AG09319 (cell line): ENCODE measurements at places on chromosomes 13 and 19.

- no peak for DNase-seq
Observed at GRCh38 chr13:46797501-46798237, 708 bp upstream of the ESD start.

DNA sequence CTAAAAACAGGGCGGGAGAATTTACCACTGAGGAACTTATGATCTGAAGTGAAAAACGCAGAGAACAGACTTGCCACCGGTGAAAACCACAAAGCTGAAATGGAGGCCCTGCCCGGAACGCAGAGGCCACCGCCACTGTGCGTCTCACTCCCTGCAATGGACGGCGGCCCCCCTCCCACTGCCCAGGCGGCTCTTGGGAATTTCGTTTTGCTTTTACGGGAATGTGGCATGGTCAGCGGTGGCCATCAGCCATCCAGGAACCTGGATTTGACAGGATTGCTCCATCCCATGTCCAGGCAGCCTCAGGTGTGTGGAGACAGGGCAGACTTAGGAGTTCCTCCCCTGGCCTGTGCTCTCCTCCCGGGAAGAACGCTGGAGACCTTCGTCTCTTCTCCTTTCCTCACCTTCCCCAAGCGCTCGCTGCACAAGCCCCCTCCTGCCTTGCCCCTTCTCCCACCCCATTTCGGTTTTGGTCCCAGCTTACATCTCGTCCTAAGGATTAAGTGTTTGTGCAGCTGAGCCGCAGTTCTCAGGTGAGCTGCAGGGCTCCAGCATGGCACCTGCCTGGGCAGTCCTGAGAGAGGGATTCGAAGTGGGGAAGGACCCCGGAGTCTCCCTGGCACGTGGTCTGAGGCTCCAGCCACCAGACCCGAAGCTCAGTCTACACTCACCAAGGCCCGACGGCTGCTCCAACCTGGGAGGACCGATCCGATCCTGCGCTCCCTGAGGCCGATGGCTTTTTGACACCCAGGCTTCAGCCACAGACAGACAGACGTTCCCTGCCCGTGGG lies 49.9 kb downstream of the MCF2L start:
- DNase-seq, result no peak

- no peak for DNase-seq
Observed at GRCh38 chr13:76014406-76015318, 378.5 kb downstream of the LMO7 start.

- no peak for DNase-seq
Observed at GRCh38 chr13:113560645-113561416, 23.7 kb upstream of the TFDP1 start.

- no peak for DNase-seq
Observed at GRCh38 chr19:57651654-57651996, 17.1 kb upstream of the ZSCAN4 start.

DNA sequence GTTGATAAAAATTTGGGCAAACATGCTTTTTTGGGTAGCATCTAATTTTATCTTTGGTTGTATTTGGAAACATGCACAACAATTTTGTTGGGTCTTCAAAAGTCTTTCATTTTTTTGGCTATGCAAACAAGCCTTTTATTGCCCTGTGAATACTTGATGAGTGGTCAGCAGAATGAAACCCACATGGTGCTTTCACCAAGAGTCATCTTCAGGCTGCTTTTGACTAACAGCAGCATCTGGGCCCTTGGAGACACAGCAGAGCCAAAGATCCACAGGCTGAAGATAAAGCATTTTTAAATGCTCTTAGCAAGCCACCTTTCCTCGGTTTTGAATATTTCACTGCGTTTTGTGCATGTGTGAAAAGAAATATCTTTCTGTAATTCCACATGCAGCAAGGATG lies 154.9 kb downstream of the FGF9 start:
- DNase-seq, result no peak

DNA sequence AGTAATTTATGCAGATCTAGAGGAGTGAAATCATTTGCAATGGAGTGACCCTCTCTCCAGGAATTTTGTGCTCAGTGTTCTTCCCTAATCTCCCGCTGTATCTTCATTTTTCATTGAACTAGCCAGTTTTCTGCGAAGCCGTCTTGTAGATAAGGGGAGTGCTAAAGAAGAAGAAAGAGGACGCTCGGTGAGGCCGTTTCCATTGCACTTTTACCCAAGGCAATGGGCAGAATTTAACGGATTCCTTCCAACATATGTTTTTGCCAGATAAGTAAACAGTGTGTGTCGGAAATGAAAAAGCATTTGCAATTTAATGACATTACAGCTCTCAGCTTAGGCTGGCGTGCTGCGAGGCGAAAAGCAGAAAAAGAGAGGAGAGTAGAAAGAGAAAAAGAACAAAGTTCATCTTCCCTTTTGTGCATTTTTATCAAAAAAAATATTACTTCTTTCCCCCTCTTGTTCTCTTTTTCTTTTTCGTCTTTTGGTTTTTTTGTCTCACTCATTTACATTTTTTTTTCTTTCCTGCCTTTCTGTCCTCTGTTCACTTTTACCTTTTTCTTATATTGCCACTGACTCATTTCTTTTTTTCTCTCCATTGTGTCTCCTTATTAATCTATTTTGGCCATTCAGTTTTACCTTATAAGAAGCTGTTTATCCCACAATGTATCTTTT lies 49.9 kb downstream of the SOX21 start:
- no peak for DNase-seq

DNA sequence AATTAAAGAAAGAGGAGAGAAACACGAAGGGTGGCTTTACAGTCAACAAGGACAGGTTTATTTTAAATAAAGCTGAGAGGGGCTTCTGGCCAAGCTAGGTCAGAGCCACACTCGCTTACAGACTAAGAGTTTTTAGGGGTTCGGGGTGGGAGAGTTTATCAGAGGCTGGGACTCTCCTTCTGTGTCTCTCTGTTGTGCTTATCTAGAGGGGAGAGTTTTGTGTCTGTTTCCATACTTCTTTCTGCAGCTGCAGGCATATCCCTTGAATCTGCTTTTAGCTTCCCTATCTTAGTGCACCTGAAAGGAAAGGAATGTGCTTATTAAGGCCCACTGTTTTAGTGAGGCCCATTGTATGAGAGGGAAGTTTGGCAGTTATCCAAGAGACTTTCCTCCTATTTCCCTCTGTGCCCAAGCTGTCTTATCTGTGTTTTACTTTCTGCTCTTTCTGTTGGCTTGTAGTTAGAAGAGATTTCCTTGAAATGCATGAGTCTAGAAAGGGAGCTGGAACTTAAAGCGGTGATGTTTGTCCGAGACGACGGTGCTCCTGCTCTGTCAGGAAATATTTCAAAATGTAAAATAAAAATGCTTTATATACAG lies 275.3 kb downstream of the KCTD12 start:
- DNase-seq, result no peak

DNA sequence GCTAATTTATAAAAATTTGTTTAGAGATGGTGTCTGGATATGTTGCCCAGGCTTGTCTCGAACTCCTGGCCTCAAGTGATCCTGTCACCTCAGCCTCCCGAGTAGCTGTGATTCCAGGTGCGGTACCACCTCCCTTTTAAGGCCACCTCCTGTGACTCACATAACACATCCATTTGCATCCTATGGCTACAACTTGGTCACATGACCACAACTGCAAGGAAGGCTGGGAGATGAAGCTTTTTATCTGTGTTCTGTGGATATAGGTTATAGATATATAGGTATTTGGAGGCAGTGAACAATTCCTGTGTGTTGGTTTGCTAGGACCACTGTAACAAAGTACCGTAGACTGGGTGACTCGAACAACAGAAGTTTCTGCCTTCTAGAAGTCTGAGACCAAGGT lies 6.0 kb downstream of the SPACA6 start:
- no peak for DNase-seq

- DNase-seq, result no peak
Observed at GRCh38 chr13:36086117-36086516, 45.1 kb downstream of the DCLK1 start.

DNA sequence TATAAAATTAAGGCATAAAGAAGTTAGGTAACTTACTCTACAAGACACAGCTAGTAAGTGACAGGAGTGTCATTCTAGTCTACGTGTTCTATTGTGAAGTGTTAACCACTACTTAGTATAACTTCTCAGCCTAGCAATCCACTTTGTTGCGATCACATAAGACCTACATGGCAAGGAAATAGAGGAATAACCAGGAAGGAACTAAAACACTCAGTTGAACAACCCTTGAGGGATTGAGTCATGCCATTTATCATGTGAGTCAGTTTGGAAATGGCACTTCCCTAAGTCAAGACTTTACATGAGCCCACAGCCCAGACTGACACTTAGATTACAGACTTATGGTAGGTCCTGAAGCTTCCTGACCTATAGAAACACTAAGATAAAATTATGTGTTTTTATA lies 279.5 kb upstream of the PCDH20 start:
- no peak for DNase-seq

- DNase-seq, result no peak
Observed at GRCh38 chr19:10228393-10228792, 2.7 kb downstream of the S1PR2 start.

- no peak for DNase-seq
Observed at GRCh38 chr13:55554741-55555140, 1586.0 kb upstream of the PRR20A start.

GRCh38 chr19:19653597-19654147 lies 9.8 kb downstream of the ATP13A1 start:
- DNase-seq, result no peak

DNA sequence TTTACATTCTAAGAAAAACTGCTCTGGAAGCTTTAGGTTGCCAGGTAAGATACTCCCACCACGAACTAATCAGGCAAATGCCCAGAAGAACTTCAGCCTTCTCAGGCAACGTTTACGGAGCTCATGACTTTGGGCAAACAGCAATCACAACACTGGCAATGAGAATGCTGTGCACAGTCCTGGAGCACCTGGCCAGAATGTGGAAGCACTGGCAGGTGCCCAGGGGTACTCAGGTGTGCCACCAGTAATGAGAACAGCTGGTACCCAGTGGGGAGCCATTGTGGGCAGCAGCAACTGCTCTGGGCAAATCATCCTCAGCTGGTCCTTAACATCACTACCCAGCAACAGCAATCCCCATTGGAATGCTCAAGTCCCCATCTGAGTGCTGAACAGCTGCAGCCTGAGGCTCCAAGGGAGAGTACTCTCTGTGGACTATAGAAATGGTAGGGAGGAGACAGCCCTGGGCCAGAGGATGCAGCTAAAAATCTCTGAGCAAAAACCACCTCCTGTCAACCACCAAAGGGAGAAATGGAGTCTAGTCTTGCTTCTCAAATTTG lies 210.0 kb downstream of the FOXO1 start:
- no peak for DNase-seq

GRCh38 chr13:43444081-43444480 lies 342.7 kb downstream of the ENOX1 start:
- DNase-seq, result no peak

DNA sequence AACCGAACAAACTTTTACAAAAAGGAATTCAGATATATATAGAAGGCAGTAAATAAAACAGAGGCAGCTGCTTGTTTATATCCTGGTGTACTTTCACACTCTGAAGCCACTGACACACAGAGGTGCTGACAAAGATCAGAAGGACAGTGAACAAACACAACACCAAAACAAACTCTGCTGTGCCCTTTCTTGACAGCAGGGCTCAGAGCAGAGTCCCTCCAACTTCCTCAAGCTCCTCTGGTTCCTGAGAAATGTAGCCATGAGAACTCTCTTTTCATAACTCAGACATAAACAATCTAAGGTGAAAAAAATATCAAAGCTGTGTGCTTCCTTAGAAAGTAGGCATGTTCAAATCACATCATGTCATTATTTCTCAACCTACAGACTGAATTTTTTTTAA lies 1052.8 kb upstream of the SPRY2 start:
- DNase-seq, result no peak

GRCh38 chr13:50450279-50450678 lies 393.2 kb downstream of the DLEU7 start:
- DNase-seq, result no peak

GRCh38 chr13:34931572-34931971 lies 10.5 kb upstream of the NBEA start:
- no peak for DNase-seq

DNA sequence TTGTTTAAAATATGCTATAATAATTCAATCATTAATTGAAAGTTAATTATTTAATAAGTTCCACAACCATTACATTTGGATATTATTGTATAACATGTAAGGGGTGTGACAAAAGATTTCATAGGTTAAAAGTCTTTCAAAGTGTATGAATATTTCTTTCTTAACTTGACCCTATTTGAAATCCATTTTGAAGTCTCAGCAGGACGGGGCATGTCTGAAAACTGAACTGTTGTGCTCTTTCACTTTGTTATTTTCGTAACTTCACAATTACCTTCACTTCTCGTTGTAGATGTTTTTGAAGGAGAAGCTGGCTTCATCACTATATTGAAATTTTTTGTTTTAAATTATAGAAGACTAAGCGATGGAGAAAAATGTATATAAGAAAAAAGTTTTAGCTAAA lies 1775.7 kb downstream of the PCDH9 start:
- DNase-seq, result no peak

DNA sequence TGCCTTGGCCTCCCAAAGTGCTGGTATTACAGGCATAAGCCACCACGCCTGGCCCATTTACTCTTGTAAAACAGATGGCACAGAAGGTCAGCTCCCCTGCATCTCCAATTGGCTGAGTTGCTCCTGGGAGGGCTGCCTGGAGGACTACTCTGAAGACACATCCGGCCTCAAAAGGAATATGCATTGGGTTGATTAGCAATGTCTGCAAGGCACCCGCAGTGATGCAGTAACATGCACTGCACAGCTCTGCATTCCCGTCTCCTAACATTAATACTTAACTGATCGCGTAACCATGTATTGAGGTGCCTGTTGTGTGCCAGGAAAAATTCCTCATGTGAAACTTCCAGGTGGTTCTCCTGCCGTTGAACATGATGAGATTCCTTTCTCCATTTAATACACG lies 5.0 kb downstream of the ELAVL3 start:
- no peak for DNase-seq

DNA sequence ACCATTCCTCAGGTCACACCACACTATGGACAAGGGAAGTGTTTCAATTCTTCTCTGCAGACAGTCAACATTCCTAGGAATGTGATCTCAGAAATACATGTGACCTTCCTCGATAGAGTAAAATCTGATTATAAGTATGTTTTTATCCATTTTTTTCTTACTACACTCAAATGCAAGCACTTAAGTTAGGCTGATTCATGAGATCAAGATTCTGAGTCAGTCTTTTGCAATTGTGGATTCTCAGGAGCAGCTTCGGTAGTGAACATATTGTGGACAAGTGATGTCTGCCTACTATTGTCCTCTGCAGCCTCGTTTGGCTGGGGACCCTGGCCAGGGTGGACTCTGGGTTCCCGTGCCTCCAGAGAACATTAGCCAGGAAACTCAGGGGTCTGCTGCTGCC lies 3.2 kb downstream of the SERPINE3 start:
- no peak for DNase-seq
